Uterine smooth muscle cell (primary cell): ENCODE measurements at places on chromosomes 3 and 15. TPM values are rescaled to one million over a fixed set of nuclear protein-coding genes. Genes with fewer than 3 reads are reported as not detected.

Gene CDHR4
- total RNA-seq: 0.12 TPM in 1 of 2 replicates, not detected in the other

Gene EOMES
- not detected in 2 replicates for total RNA-seq

Gene ADGRG7
- 1.1 and 49.1 TPM in 2 replicates for total RNA-seq

Gene KLF15
- 1.5 and 3.4 TPM in 2 replicates for total RNA-seq

Gene ZNF80
- total RNA-seq: not detected in 2 replicates

Gene EXD1
- 0.11 TPM in 1 of 2 replicates, not detected in the other for total RNA-seq
